ENCODE measurements at places on chromosomes 12 and 14. TPM values are rescaled to one million over a fixed set of nuclear protein-coding genes. Genes with fewer than 3 reads are reported as not detected.

SERPINA10 gene
- total RNA-seq = not detected

MORN3 gene
- total RNA-seq = 0.89 TPM

HHIPL1 gene
- 3.4 TPM for total RNA-seq

CACNB3 gene
- total RNA-seq = 59.9 TPM

GARIN6 gene
- total RNA-seq = not detected

ATXN2 gene
- 89.5 TPM for total RNA-seq

SIX6 gene
- not detected for total RNA-seq

SAMD15 gene
- 5.7 TPM for total RNA-seq

DNA sequence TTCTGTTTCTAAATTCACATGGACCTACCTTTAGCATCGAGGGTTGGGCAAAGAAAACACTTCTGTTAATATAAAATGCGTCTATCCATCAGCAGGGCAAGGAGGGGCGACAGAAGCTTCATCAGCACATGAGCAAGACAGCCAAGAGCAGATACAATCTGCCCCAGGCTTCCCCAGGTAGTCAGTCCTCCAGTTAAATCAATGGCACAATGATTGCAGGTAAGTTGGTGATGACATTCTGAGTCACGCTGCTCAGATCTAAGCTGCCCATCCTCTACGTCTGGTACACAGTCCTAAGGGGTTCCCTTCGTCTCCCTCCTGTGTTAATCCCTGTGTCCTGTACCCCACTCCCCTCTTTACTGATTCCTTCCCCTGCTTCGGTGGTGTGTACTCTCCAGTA, 38.8 kb downstream of the MAP3K9 start:
- no peak for DNase-seq

GRCh38 chr14:96583569-96584041, 81.4 kb downstream of the PAPOLA start:
- no peak for DNase-seq

DNA sequence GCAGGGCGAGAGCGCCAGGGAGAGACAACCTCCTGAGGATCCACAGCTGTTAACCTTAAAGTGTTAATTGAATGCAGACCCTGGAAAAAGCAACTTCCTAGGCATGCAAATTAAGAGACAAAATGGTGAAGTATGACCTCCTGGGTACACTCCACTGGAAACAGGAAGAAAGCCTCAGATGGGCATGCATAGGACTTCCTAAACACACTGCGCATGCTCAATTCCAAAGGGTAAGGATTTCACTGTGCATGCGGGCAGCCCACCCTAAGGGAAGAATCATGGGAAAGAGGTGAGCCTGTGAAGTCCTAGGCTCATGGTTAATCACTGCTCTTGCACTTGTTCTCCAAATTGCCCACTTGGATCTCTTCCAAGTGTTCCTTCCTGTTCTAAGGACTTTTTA, 80.5 kb upstream of the CAPRIN2 start:
- peak; percentile 22 for DNase-seq

GRCh38 chr12:96050139-96050538, 14.8 kb upstream of the LTA4H start:
- no peak for DNase-seq

GRCh38 chr14:29085546-29085945, 319.0 kb downstream of the FOXG1 start:
- peak; percentile 47 for DNase-seq

- no peak for DNase-seq
These were observed 1029.2 kb upstream of the SEL1L start for GRCh38 chr14:82562881-82563280.

- DNase-seq = no peak
These were observed 84.9 kb downstream of the BCL11B start for GRCh38 chr14:99186956-99187690.

- DNase-seq = no peak
These were observed 1.1 kb downstream of the SMIM10L1 start for GRCh38 chr12:11171969-11172675.

DNA sequence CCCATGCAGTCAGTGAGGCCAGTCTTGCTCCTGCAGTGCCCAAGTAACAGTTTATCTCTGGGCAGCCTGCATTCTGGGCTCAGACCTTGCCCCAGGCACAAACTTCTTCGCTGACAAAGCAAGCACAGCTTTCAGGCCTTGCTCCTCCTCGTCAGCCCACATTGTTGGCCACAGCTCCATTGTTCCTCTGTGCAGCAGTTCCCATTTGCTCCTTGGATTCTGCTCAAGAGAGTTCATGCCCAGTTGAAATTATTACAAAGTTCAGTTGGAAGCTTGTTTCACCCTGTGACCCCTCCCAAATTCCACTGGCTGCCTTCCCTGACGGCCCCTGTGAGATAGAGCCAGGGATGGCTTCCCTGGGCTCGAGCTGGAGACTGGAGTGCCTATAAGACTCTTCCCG, 163.4 kb upstream of the DDHD1 start:
- DNase-seq = no peak

DNA sequence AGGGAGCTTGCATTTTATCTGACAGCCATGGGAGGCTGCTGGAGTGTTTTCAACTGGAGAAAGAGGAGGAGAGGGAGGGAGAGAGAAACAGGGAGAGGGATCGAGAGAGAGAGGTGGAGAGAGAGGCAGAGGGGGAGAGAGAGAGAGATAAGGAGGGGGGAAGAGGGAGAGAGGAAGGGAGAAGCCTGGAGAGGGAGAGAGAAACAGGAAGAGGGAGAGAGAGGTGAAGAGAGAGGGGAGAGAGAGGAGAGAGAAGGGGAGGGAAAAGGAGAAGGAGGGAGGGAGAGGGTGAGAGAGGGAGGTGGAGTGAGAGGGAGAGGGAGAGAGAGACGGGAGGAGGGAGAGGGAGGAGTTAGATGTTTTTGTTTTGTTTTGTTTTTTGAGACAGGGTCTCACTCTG, 45.6 kb downstream of the DNAH10 start:
- DNase-seq = no peak

DNA sequence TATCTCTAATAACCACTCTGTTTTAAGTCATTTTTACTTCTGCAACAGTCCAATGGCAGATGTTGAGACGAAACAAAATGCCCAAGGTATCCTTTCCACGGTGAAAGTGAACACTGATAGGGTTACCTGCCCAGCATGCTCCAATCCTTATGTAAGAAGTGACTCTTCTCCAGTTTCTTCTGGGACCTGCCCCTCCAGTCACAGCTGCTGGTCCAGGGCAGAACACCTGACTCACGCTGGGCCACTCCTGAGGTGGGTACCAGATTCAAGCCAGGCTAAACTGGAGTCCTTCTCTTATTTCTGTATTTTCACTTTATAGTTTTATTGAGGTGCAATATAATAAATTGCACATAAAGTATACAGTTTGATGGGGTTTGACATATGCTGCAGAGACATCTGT, 16.7 kb downstream of the NT5DC3 start:
- DNase-seq = peak; percentile 52

DNA sequence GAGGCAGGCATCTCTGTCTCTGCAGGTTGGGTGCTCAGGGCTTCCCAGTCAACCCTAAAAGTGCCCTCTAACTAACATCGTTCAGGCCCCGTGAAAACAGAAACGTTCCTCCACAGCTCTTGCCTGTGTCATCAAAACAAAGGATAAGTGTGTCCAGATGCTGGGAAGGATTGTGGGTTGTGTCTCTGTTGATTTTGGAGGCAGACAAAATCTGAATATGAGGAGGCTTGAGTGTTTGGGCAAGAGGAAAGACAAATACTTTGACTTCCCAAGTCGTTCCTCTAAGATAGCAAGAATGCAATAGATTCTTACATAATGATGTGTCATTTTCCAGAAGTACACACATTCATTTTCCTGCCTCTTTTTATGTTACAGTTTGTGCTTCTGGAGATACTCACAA, 52.9 kb downstream of the SERPINA3 start:
- DNase-seq = no peak

- no peak for DNase-seq
These were observed 247.6 kb downstream of the EMP1 start for GRCh38 chr12:13444076-13444475.

DNA sequence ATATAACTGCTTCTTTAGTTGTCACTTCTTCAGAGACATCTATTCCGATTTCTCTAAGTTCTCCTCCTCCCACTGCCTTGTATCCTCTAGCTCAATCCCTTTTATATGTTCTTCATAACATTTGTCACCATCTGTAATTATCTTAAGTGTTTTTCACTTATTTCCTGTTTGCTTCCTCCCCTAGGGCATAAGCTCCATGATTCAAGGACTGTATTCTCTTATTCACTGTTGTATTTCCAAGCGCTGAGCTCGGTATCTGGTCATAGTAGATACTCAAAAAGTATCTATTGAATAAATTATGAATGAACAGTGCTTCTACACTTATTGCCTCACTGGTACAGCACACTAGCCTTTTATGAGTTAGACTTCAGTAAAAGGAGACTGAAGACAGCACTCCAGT, 109.0 kb upstream of the TMPO start:
- DNase-seq = no peak

DNA sequence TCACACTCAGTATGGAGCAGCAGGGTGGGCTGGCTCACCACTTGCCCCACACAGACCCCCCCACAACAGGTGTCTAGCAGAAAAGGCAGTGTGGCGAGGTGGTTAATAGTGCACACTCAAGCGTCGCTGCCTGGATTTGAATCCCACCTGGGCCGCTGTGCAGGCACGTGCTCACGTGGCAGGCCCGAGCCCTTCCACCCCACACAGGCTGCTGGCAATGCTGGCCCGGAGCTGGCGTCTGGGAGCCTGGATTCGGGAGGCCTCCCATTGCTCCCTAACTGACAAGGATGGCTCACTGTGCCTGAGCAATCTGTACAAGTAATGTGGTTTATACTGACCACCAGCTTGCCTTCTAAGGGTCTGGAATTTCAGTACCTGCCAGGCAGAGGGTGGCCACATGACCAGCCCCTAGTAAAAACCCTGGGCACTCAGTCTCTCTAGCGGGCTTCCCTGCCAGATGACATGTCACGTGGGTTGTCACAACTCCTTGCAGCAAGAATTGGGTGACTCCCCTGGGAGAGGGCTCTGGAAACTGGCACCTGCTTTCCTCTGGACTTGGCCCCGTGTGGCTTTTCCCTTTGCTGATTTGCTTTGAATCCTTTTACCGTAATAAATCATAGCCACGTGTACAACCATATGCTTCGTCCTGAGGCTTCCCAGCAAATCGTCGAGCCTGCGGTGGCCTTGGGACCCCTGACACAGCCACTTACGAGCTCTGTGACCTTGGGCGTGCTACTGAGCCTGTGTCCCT, 72.8 kb downstream of the SCARB1 start:
- no peak for DNase-seq

DNA sequence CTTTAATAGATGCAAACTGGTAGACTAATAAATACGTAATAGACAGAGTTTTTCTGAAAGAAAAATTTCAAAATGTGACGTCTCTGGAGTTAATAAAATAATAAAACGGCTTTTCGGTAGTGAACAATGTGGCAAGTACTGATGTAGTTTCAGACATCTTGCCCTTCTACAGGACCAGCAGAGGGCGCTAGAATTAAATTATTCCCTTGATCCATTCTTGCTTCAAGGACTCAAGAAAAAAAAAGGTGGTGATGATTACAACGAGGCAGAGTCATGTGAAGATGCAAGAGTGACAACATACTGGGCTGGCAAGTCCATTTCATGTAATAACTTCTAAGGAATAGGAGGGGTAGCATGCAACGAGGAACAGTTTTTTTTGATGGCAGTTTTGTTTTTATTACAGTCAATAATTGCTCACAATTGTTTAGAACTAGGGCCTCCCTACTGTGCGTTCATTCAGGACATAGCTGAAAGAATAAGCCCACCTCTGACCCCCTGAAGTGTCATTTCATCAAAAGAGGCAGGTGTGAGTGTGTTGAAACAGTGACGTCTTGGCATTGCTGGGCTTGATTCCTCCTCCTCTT, 101.0 kb upstream of the GZMB start:
- peak; percentile 71 for DNase-seq

GRCh38 chr12:71935594-71935993, 3.1 kb upstream of the TPH2 start:
- no peak for DNase-seq

- DNase-seq = peak; percentile 49
These were observed 76.1 kb downstream of the SAMD4A start for GRCh38 chr14:54642801-54643695.

GRCh38 chr14:104019806-104020205, 65.7 kb upstream of the ASPG start:
- no peak for DNase-seq

DNA sequence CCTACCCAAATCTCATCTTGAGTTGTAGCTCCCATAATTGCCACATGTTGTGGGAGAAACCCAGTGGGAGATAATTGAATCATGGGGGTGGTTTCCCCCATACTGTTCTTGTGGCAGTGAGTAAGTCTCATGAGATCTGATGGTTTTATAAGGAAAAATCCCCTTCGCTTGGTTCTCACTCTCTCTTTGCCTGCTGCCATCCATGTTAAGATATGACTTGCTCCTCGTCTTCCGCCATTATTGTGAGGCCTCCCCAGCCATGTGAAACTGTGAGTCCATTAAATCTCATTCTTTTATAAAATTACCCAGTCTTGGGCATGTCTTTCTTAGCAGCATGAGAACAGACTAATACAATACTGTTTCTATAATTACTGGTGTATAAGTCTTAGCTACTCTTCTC, 6.5 kb upstream of the BCAT1 start:
- no peak for DNase-seq

DNA sequence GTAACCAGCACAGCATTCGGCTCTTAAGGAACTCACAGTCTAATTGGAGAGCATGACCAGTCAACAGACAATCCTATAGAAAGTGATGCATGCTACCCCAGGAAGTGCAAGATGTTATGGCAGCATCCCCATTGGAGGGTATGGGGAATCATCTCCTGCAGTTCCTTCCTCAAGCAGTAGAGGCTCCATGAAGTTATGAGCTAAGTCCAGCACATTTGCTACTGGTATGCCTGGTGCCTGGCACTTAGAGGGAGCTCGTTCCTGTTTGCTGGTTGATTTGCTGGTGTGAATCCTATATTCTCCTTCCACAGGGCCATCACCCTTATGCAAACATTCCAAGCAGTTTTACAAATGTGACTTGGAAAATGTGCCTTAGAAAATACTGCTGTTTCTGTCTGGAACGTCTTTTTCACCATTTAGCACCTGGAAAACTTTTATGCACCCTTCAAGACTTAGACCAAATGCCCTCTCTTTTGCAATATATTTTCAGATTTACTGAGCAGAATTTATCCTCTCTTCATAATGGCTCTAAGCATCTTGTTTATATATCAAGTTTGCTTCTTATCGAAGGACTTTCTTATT, 136.1 kb upstream of the WSCD2 start:
- peak; percentile 90 for DNase-seq

DNA sequence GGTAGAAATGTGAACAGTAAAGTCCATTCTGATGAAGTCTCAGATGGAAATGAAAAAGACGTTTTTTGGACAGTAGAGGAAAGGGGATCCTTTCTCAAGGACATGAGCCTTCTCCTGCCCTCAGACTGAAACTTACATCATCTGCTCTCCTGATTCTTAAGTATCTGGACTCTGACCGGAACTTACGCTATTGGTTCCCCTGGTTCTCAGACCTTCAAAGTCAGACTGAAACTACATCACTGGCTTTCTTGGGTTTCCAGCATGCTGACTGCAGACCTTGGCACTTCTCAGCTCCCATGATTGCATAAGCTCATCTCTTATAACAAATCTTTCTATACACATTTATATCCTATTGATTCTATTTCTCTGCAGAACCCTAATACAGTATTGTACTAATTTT, 291.0 kb downstream of the SNAPC1 start:
- no peak for DNase-seq

Data from endodermal cell (in vitro differentiated cells).